ENCODE measurements at places on chromosomes 16 and 17. TPM values are rescaled to one million over a fixed set of nuclear protein-coding genes. Genes with fewer than 3 reads are reported as not detected.

GRCh38 chr16:12043953-12044352 is 67.4 kb downstream of the SNX29 start:
- no peak for DNase-seq

- no peak for DNase-seq
Observed at GRCh38 chr16:72635694-72636093, 412.2 kb downstream of the ZFHX3 start.

GRCh38 chr16:78900044-78900811 is 700.3 kb downstream of the MAF start:
- no peak for DNase-seq

DNA sequence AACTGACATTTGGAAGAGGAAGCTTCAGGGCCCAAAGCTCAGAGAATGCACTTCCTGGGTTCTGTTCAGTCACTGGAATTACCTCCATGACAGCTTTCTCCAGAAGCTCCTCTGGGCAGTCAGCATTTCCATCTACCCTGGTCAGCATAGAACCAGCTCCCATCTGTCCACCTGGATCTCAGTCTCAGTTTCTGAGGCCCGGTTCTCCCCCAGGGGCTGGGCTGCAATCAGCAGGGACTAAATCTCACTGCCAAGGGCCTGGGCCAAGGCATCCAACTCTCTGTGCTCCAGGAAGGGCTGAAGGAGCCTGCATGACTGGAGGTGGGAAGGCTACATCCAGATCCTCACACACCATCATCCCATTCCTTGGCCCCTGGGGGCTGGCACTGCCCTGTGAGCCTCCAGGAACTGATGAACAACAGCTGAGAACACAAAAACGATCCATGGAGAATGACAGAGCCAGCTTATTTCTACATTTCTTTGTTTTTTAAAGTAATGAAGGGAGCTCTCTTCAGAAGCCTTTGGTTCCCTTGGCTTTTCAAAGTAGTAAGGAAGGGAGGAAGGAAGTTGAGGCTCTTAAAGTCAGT is 66.3 kb upstream of the MRTFB start:
- DNase-seq, result no peak

Gene HNF1B
- not detected for total RNA-seq

DNA sequence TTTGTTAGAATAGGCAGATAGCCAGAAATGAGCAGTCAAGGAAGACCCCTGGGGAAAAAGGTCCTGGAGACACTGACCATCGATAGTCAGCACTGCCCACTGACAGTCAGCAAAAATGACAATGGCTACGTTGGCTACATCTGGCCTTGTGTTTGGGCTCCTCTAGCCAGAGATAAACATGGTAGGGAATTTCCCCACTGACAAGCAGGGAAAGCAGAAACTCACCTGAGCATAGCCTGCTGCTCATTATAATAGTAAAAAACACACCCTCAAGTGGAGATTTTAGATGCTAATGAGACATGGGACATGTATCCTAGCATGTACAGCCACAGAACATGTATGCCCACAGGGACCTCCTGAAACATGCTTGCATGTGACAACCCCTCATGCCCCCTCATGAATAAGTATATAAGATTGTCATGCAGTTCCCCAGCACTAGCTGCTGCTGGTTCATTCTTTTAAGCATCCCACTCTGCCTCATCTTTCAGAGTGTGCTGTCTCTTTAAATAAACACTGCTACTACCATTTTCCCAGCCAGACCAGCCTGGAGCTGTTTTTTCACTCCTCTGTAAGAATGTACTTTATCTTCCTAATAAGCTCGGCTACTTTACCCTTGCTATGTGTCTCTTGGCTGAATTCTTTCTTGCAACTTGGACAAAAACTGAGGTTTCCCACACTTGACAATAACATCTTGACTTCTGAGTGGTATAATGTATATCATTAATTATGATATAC is 550.1 kb upstream of the CDH8 start:
- no peak for DNase-seq

DNA sequence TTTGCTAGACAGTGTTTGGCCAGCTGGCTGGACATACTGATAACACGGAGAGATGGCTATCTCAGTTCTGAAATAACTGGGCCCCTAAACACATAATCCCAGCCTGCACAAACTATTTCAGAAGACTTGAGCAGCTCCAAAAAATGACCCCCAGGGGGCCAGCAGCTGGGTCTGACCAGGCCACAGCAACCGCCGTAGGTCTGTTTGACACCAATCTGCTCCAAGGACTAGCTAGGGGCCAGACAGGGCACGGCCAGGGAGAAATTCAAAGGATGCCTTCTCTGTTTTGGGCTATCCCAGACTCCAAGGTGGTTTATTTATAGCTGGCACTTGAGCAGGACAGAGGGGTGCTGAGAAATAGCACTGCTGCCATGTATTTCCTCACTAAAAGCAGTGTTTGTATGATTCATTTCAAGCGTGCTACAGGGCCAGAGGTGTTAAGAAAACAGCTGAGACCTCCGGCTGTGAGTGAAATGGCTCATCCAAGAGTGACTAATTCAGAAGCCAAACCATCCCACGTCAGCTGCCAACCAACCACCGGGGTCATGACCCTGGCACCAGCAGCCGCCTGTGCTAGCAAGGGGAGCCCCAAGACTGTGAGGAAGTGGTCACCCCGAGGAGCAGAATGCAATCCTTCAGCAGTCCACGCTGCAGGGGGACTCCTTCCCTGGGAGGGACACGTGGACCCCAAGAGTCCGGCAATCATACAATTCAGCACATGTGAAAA is 5.7 kb downstream of the GGA2 start:
- DNase-seq, result peak; percentile 85

- DNase-seq, result peak; percentile 83
Observed at GRCh38 chr16:17773698-17774101, 302.9 kb upstream of the XYLT1 start.

Gene HSPB9
- 0.14 TPM for total RNA-seq

Gene CCL17
- total RNA-seq, result not detected

- DNase-seq, result no peak
Observed at GRCh38 chr17:66748578-66748977, 86.3 kb upstream of the CACNG5 start.

DNA sequence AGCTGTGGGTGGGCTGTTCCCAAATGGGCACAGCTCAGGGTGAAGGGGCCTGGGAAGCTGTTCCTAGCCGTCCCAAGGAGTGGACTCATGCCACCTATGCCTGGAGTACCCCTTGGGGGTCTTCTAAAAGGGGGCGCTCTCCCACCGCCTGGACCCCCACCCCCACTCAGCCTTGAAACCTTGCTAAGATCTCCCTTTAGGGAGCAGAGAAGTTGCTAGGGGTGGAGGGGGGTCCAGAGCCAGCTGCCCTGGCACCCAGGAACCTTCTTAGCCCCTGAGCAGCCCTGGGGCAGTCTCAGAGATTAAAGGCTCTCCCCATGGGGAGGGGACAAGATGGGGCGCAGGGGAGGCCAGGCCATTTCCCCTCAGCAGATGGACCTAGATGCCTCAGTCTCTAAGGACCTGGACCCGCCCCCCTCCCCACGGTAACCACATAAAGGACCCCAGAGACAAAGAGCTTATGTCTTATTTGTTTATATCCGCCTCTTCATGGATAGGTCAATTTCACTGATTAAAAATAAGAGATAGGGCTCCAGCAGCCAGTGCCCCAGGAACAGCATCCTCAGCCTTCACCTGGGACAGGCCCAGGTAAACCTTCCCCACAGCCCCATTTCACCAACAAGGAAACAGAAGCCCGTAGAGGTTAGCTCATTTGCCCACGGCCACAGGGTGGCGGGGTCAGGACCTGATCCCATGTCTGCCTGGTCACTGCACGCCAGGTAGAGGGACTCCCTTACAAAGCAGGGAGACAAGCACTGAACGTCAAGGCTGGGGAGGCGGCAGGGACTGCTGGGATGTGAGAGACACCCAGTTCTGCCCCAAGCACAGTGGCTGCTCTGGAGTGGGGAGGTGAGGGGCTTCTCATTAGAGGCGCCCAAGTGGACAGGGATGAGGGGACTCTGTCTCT is 3.4 kb downstream of the MTSS2 start:
- DNase-seq, result no peak

DNA sequence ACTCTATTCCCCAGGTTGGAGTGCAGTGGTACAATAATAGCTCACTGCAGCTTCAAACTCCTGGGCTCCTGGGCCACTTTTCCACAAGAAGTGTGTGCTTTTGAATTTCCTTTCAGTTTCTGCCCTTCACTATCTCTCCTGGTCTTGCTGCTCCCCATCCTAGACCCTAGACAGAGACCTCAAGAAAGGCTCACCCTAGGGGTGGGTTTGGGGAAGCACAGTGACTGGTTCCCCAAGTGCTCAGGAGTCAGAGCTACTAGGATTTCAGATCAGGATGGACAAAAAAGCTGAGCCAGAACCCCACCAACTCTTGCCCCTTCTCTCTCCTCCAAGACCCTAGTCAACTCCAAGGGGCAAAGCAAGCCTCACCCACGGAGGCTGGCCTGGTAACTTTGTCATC is 1.6 kb upstream of the SEBOX start:
- no peak for DNase-seq

GRCh38 chr17:35543856-35544255 is 6.4 kb upstream of the SLFN12L start:
- no peak for DNase-seq

DNA sequence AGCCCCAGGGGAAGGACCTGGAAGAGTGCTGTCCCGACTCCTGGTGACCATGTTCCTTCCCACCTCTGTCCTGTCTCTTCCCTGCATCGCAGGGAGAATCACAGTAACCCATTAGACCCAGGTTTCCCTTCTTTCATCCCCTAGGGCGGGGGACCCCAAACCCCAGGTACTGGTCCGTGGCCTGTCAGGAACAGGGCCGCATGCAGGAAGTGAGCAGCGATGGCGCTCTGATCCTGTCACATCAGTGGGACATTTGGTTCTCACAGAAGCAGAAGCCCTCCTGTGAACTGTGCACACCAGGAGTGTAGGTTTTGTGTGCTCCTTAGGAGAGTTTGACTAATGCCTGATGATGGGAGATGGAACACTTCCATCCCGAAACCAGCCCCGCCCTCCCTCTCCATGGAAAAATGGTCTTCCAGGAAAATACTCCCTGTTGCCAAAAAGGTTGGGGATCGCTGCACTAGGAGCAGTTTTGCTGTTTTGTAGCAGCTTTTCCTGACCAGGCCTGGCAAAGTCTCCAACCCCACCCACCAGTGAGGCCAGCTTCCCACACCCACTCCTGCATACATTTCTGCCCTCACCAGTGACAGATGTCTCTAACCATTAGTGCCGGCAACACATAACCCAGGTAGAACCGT is 10.5 kb downstream of the MNT start:
- no peak for DNase-seq

GRCh38 chr17:6641247-6641863 is 495 bp downstream of the TXNDC17 start:
- no peak for DNase-seq

Gene CCDC92B
- total RNA-seq, result not detected

GRCh38 chr17:44820631-44821212 is 9.4 kb downstream of the GJC1 start:
- no peak for DNase-seq

GRCh38 chr17:39867084-39867879 is 720 bp upstream of the ZPBP2 start:
- no peak for DNase-seq

Gene C17orf107
- total RNA-seq, result 3.4 TPM

Gene DNAH3
- total RNA-seq, result 0.06 TPM

DNA sequence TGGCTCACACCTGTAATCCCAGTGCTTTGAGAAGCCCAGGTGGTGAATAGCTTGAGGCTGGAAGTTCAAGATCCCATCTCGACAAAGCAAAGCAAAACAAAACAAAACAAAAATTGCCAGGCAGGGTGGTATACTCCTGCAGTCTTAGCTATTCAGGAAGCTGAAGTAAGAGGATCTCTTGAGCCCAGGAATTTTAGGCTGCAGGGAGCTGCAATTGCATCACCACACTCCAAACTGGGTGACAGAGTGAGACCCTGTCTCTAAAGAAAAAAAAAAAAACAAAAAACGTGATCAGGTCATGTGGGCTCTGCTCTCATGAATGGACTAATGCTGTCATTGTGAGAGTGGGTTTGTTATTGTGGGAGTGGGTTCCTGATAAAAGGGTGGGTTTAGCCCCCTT is 409.1 kb downstream of the NPIPA7 start:
- DNase-seq, result no peak

DNA sequence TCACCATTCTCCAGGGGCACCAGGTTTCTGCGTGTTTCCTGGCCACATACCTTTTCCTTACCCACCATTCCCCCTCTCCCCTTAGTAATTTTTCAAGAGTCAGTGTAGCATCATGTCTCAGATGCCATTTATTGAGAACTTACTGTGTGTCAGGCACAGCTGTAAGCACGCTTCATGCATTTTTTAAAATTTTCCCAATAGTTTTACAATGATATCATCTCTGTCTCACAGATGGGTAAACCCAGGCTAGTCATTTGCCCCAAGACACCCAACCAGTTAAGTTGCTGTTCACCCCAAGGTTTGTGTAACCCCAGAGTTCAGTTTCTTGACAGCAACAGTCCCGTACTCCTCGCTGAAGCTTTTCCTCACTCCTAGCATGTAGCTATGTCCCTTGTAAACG is 56.4 kb upstream of the IRX3 start:
- no peak for DNase-seq

Data from adrenal gland (tissue), 19 donors.